ENCODE measurements at places on chromosomes 3 and 15.

GRCh38 chr3:17315897-17316296 lies 426.5 kb downstream of the TBC1D5 start:
- no peak for DNase-seq

DNA sequence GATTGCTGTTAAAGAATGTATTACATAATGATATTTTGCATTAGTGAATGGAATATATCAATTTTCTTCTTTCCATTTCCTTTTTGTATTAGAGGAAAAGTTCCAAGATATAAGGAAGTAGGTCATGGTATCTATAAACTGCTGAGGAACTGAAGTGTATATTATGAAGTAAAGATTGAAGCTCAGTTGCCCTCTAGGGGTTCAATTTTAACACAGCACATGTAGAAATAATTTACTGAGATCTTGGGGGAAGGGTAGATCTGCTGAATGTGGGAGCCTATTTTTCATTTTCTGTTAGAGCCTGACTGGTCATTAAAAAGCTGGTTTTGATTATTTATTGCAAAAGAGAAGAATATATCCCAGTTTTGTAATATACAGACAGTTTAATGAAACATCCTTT lies 45.2 kb downstream of the CMC1 start:
- DNase-seq, result no peak

DNA sequence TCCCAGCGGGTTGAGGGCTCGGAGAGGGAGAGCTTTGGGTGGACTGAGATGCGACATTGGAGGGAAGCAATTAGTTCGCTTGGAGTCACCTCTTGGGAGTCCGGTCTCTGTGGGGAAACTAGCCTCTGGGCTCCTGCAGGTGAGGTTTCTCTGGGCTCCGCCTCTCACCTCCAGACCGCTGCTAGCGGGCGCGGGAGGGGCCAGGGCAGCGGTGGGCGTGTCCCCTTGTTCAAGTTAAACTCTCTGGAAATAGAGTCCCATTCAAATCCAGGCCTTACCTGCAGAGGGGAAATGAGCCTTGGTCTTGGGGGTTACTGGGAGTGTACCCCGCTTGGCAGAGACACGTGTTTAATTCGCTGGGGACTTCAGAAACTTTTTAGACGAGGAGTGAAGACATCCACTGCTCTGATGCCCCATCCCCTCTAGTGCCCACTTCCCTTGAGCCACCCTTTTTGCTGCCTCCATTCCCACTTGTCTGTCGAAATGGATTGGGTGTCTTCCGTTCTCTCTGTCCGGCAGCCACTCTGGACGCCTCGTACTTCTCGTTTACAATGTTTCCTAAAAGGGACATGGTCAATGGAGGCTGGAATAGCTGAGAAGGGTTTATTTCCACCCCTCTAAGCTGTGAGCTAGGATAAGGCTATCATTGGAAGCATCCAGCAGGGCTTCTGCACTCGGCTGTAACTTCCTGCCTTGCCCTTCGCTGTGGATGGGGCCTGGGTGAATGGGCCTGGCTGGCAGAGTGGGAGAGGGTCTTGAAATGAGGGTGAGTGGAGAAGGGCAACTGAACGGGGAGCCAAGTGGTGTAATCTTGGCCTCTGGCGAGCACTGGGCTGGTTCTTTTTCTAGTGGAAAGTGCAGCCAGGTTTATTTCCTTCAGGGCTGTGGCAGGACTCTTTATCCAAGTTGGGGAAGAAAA lies 1.1 kb downstream of the MITF start:
- DNase-seq, result peak; percentile 64

DNA sequence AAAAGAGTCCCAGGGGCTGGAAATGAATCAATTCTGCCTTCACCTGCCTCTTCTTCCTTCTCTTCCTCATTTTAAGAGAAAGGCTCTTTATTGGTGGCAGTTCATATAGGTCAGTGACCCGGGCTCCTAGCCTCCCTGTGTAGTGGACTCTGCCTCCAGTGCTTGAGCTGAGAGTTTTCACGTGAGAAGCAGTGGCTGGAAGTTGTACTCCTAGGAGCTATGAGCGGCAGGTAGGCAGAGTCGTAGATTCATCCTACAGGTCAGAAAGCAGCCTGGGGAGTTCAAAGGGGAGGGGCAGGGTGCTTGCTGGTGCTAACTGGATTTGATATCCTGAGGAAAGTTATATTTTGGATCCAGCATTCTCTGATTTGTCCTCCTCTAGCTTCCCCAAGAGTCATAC lies 101.1 kb downstream of the RPLP1 start:
- no peak for DNase-seq
